Smooth muscle cell of the brain vasculature (primary cell): ENCODE measurements at places on chromosomes 1 and 21.

GRCh38 chr21:28833182-28833581 lies 159.5 kb downstream of the LTN1 start:
- no peak for DNase-seq

DNA sequence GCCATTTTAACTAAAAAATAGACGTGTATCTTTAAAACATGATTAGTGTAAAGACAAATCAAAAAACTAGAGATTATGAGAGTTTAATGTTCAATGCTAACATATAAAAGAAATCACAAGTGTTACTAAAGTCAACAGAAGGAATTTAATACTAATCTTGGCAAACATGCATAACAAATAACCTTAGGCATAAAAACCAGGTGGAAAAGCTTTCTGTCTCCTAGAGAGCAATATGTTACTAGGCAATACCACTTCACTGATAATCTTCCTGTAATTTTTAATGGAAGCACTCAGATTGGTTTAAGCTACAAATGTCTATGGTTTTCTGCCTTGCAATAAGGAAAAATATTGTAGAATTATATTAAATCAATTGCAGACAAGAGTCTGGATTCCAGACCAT lies 121.9 kb downstream of the NME7 start:
- no peak for DNase-seq

GRCh38 chr1:172360985-172361384 lies 59.5 kb upstream of the C1orf105 start:
- no peak for DNase-seq

- peak; percentile 35 for DNase-seq
Measured at GRCh38 chr1:96416111-96416595, 305.4 kb upstream of the PTBP2 start.

DNA sequence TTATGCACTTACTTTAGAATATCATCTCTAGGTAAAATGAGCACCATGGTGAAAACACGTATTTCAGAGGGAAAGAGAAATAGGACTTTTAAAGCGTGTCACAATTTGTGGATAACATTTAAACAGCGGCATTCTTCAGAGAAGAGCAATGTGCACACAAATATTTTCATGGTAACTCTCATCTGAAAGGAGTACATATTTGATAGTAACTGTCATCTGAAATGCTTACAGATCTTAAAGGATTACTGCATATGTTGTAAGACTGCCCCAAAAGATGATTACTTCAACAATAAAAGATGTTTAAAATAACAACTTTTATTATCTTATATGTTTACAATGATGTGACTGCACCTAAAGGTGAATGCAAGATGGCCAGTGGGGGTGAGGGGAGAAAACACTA lies 408.8 kb downstream of the PLA2G4A start:
- no peak for DNase-seq

- no peak for DNase-seq
Measured at GRCh38 chr21:46564391-46564790, 40.5 kb downstream of the S100B start.

GRCh38 chr1:234226819-234227165 lies 146.5 kb upstream of the COA6 start:
- no peak for DNase-seq

DNA sequence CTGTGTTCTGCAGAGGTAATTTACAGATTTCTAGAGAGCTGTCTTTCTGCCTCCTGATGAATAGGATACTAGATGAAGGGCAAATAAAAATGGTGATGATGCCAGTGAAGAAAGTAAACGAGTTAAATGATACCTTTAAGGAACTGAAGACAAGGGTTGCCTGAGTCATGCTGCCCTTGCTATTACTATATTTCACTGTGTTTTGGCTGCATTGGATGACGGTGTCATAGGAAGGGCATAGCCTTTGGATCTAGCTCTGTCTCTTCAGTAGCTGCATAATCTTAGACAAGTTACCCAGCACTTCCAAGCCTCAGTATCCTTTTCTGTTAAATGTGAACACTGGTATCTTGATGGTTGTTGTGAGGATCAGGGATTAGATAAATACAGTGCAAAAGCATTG lies 131.5 kb upstream of the FGGY start:
- DNase-seq, result no peak
